ENCODE measurements at places on chromosomes 12 and 14. TPM values are rescaled to one million over a fixed set of nuclear protein-coding genes. Genes with fewer than 3 reads are reported as not detected.

- DNase-seq, result peak; percentile 24
Measured at GRCh38 chr12:88993651-88994050, 358.6 kb downstream of the DUSP6 start.

TMEM132C gene
- 3.1 TPM for polyA plus RNA-seq

- no peak for DNase-seq
Measured at GRCh38 chr12:131902332-131903241, 8.2 kb downstream of the ULK1 start.

DNA sequence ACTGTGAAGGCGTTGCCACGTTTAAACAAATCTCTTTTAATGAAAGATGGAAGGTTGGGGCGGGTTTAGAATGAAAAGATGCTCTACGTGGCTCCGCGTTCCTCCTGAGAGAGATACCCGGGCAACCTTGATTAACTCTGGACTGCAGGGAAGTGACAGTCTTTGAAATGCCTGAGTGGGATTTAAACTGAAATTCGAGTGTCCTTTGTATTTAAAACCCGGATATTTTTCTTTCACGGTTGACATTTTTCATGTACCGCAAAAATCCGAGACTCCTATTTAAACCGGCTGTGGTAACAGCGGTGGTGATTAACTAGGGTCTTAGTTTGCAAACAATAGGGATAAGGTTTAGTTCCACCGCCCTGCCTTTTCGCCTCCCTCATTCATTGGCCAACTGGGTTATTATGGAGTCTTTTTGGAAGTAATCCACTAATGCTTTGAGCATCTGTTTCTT is 707 bp downstream of the G2E3 start:
- DNase-seq, result peak; percentile 24

PLEKHG7 gene
- polyA plus RNA-seq, result 0.64 TPM

DNA sequence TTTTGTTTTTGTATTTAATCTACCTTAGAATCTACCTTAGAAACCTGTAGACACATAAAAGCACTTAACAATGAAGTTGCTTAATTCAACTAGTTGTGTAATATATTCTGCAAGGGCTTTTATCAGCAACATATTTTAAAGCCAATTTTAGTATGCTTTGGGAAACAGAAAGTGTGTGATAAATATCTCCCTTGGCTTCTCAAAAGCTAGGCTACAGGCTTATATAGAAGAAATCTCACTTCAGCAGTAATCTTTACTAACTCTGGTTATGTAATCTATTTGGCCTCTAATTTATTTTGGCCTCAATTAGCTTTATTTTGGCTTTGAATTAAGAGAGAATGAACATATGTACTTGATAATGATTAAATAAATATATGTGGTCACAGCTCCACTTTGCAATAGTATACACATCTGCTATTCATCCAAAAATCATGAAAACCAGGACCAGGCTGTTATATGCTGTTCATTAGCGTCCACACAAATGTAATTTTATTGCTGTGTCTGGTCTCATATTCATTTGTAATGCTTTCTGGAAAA is 37.2 kb downstream of the LRP6 start:
- no peak for DNase-seq

DNA sequence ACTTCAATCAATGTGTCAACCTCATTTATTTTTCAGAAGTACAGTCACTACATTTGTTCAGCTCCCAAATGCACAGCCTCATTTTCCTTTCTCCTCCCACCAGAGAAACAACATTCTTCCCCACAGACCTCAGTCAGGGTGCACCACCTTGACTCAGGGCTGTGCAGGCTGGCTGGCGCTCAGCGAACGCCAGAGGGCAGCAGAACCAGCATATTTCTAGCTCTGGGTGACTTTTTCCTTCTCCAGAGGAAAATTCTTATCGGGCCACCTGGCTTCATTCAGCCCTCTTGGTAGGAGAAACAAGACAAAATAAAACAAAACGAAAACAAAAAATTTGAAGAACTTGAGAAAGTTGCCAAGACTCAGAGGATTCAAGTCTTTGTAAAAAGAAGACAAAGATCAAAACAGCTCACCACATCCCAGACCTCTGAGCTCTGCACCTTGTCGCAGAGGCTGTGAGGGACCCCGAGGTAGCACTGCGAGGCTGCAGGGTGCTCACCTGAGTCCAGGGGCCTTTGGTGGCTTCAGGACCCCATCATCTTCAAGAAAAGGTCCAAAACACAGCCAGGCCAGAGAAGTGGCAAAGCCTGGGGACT is 33.7 kb downstream of the PAH start:
- DNase-seq, result peak; percentile 20

DNA sequence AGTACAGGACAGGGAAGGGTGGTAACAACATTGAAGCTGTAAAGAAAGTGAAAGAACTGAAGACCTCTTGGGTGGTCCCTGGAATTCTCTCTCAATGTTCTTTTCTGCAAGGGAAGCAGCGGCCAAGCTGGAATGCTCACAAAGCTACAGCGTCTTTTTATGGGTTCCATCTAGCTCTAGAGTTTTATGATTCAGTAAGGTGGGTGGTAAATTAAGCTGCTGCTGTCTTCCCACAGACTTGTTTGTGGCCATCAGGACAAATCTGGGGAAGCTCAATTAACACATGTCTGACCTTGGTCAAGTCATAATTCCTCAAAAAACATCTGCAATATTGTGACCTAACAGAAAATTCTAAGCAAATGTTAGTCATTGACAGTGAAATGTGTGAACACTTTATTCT is 139.1 kb downstream of the MED13L start:
- no peak for DNase-seq

DNA sequence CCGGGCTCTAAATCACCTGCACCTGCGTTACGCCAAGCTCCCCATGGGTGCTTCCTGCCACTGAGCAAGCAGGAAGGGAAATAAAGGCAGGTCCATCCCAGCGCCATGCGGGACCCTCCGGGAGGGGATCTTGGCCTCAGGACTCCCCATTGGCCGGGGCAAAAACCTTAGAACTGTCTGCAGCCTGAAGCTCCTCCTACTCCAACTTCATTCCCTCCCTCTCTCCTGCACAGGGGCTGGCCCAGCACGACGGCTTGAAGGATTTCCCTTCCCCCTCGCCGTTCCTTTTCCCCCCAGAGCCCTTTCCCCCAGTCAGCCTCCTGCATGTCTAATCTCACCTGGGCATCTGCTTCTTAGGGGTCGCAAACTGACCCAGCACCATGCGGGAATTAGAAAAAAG is 137.2 kb upstream of the NCOR2 start:
- no peak for DNase-seq

GRCh38 chr14:90664911-90665310 is 151.3 kb downstream of the TTC7B start:
- no peak for DNase-seq

DNA sequence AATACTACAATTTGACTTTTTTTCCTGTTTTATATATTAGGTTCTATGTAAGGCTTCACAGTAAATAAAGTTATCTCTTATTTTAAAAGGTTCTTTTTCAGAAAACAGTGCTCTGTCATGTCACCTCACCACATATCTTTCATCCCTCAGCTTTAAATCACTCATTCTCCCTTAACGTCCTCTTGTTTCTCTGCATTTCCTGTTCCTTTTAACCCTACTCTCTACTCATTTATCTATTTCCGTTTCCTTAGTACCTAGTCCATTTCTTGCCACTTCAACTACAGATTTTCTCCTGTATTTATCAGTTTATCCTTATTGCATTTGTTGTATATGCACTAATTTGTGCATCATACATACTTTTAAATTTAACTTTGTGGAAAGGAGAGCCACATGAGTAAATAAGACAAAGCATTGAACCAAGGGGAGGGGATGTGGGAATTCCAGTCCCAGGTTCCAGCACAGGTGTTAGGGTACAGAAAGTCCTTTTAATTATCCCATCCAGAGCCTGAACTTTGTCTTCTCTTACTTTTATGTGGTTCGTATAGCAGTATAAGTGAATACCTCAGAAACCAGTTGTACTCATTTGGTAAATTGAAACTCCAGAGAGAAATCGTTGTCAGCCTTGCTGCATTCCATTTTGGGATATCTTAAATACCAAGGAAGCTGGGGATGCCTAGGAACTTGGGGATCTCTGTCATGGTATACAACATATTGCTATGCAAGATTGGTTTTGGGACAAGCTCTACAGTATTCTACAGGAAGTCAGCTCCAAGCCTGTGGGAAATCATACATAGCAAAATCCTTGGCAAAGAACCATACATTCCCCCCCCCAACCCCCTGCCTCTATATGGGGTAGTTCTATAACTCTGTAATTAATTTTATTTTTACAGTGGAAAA is 120.5 kb downstream of the DIP2B start:
- DNase-seq, result no peak
